ENCODE measurements at places on chromosomes 1 and 21. TPM values are rescaled to one million over a fixed set of nuclear protein-coding genes. Genes with fewer than 3 reads are reported as not detected.

DNA sequence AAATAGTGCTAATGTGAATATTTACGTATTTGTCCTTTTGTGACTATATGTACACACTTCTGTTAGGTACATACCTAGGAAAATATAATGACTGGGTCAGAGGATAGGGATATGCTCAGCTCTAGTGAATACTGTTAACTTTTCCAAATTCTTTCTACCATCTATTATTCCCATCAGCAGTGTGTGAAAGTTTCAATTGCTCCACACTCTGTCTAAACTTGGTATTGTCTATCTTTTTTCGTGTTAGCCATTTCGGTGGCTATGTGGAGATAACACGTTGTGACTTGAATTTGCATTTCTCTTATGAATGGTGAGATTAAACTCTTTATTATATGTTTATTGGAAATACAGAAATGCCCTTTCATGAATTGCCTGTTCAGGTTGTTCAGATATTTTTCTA, 22.7 kb upstream of the LELP1 start:
- no peak for DNase-seq

GRCh38 chr1:230349020-230349393, 77.1 kb downstream of the PGBD5 start:
- no peak for DNase-seq

The HAPLN2 gene
- total RNA-seq: 0.34 TPM

GRCh38 chr1:206742719-206743383, 27.7 kb upstream of the IL19 start:
- peak; percentile 49 for DNase-seq

The AMY2B gene
- total RNA-seq: 3.9 TPM

- DNase-seq: no peak
Observed at GRCh38 chr1:78722947-78723346, 73.3 kb downstream of the IFI44 start.

GRCh38 chr1:35753626-35754260, 16.0 kb downstream of the CLSPN start:
- DNase-seq: no peak

The SYT11 gene
- 25.0 TPM for total RNA-seq

- no peak for DNase-seq
Observed at GRCh38 chr21:37535130-37535529, 168.6 kb downstream of the DYRK1A start.

DNA sequence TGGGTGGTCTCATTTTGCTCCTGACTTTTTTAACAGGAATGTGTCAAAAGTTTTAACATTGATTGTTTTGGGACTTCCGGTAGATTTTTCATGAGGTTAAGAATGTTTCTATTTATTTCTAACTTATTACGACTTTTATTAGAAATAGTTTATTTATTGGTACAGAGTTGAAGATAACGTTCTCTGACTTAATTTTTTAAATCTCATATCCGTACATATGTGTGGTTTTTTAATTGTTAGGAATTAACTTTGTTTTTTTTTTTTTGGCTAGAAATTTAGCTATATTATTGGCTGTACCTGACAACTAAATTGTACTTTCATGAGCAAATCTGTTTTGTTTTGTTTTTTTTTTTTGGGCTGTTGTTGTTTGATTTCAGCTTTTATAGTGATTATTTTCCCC, 32.0 kb downstream of the RNF2 start:
- DNase-seq: no peak

The LACTBL1 gene
- total RNA-seq: not detected

The KIF21B gene
- 58.7 TPM for total RNA-seq

The IL22RA1 gene
- total RNA-seq: not detected

- DNase-seq: peak; percentile 56
Observed at GRCh38 chr21:30831194-30831765, 1.7 kb upstream of the KRTAP7-1 start.

DNA sequence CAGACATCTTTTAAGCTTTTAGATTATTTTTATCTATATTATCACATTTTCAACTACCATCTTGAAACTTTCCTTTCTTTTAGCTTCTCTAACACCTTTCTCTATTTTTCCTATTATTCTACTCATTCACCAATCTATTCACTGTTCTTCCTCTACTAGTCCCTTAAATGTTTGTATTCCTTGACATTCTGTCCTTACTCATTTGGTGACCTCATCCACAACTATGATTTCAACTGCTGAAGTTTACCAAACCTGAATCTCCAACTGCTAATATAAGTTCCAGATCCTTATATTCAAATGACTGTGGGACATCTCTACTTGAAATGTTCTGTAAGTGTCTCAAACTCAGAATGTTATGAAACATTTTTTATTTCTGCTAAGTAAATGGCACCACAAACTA, 49.2 kb downstream of the TUT4 start:
- no peak for DNase-seq

GRCh38 chr1:51524817-51525216, 5.8 kb upstream of the EPS15 start:
- no peak for DNase-seq

DNA sequence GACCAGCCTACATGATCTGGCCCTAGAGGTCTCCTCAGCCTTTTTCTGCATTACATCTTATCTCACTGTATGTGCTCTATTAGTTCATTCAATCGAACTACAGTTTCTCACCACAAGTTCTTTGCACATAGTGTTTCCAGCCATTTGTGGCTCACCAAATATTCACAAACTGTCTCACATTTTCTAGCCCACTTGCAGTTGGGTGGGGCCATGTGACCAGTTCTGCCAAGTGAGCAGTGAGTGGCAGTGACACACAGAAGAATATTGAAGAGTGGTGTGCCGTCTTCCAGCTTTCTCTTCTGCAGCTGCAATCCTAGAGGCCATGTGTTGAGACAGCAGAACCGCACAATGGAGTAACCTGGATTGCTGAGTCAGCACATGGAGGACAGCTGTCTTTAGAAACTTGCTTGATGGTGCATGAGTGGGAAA, 103.2 kb upstream of the ZNF644 start:
- DNase-seq: peak; percentile 67

The KIF26B gene
- total RNA-seq: not detected

The GRIK1 gene
- total RNA-seq: not detected

DNA sequence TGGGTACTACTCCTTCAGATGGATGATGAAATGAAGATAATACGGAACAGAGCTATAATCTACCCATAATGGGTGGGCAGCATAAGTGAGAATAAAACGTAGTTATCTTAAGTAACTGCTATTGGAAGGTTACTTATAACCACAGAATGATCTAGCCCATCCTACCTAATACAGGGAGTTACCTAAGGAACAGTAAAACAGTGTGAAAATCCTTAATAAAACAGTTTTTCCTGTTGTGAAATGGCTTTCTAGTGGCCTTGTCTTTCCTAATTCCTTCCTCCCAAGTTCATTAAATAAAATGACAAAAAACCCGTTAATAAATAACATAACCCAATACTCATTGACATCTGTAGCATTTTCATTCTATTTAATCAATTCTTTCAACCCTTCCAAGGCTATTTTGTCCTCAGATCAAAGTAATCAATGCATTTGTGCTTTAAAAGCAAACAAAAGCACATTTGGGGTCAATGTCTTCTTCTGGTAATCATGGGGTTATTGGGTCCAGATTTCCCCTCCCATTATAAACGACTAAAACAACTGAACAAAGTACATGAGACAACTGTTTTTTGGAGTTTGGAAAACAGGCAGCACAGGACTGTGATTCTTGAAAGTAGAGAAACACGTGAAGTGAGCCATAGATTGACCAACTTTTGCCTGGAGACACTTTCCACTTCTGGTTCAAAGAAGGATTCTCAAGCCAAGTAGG, 42.0 kb downstream of the PAPPA2 start:
- no peak for DNase-seq

- DNase-seq: no peak
Observed at GRCh38 chr1:206812471-206812870, 40.2 kb upstream of the IL10 start.

- DNase-seq: no peak
Observed at GRCh38 chr1:234713859-234714258, 103.9 kb upstream of the IRF2BP2 start.

The VWA5B1 gene
- total RNA-seq: not detected

GRCh38 chr1:65995336-65995735, 202.6 kb downstream of the PDE4B start:
- no peak for DNase-seq

The LMX1A gene
- not detected for total RNA-seq

DNA sequence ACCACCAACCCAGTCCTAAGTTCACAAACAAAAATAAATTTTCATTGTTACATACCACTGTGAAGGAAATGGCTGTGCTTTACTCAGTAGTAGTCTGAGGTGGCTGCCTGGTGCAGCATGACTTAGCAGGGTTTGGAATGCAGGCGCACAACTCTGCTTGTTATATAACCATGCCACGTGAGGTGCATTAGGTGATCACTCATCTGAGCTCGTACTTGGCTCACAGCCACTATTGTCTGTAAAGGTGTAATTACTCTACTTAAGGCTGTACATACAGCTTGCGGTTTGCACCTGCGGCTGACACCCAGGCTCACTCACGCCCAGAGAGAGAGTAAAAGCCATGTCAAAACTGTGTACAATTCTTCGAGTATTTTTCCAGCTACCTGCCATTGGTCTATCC, 599.4 kb downstream of the LTN1 start:
- DNase-seq: no peak

GRCh38 chr21:33036430-33037162, 10.9 kb downstream of the OLIG2 start:
- peak; percentile 56 for DNase-seq

The FAM72C gene
- total RNA-seq: 24.0 TPM

- DNase-seq: no peak
Observed at GRCh38 chr21:30613836-30614235, at the start of gene KRTAP6-1. TSS of gene KRTAP6-1 (minus strand) at chr21:30613930. CDS start at chr21:30613904, 26 bp downstream.

- DNase-seq: no peak
Observed at GRCh38 chr1:119136401-119136800, 4.1 kb downstream of the WARS2 start.

The OVAAL gene
- not detected for total RNA-seq

The OBSCN gene
- total RNA-seq: 14.9 TPM

GRCh38 chr1:46133181-46133658, 791 bp upstream of the PIK3R3 start:
- no peak for DNase-seq

GRCh38 chr1:209746451-209747165, 9.2 kb upstream of the TRAF3IP3 start:
- no peak for DNase-seq

DNA sequence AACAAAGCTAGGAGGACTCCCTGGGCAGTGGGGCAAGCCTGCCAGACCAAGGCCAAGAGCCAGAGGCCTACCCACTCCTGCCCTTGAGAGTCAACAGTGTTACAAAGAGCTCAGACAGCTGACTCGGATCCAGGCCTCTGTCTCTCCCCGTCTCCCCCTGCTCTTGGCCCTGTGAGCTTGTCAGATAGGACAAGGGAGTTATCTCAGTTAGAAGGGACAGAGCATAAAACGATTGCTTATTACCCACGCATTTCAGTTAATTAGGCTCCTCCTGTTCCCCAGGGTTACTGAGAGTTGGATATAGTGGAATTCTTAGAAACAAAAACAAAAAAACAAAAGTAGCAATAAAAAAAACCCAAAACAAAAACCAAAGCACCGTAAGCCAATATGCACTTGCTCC, 1.3 kb downstream of the SLC41A1 start:
- no peak for DNase-seq

All from activated CD4-positive, alpha-beta memory T cell treated with anti-CD3 and anti-CD28 coated beads for 36 hours (primary cell).